ENCODE measurements at places on chromosomes 6 and 20. TPM values are rescaled to one million over a fixed set of nuclear protein-coding genes. Genes with fewer than 3 reads are reported as not detected.

GRCh38 chr20:49602345-49603208 is 34.6 kb upstream of the PTGIS start:
- no peak for DNase-seq

GRCh38 chr20:17504898-17505635 is 26.1 kb downstream of the BFSP1 start:
- DNase-seq: peak; percentile 72

DNA sequence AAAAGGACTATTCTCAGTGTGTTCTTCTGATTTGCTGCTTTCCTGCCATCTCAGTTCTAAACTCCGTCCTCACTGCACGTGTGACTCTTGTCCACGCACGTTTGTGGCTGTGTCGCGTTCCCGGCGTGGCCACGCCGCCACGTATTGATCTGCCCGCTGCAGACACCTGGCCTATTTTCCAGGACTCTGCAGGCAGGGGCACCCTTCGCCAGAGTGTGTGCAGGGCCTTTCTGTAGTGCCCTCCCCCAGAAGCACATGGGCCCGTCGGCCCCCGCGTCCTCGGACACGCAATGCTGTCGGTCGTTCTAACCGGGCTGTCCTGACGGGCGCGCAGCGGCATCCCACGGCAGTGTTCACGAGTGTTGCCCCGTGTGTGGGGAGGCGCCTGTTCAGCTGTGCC is 87.6 kb downstream of the YTHDF1 start:
- DNase-seq: no peak

CRISP3 gene
- not detected for total RNA-seq

DNA sequence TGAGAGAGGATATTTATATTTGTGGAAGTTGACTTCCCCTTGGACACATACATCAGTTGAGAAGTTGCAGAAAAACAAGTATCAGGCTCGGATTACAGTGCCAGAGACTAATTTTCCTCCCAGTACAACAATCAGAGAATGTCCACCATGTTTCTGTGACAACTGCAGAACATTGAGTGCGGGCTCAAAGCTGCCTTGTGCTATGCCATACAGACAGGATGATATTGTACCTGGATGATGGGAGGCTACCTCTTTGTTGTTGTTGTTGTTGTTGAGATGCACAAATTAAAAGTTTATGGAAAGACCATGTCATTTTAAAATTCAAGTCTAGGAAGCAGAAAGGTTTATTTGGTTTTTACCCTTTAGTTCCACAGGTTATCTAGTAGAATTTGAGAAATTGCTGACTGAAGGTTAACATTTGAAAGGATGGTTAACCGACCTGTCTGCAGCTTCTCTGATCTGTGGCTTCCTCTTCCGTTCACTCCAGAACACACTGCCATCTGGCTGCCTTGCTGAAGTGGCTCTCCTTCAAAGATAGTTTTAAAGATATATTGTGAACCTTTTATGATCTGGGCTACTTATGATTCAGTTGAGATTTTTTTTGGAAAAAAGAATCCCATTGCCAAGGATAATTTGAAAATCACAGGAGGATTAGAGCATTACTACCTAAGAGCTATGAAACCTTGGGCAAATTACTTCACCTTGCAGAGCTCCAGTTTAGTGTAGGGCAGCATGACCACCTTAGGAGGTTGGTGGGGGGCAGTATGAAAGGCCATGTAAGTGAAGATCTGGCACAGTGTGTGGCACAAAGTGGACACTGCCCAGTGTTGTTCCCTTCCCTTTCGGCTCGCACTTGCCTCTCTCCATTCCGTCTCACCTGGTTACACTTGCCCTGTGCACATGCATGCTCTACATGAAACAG is 15.9 kb downstream of the TMEM200A start:
- DNase-seq: no peak

SPEF1 gene
- total RNA-seq: 3.0 TPM

- DNase-seq: no peak
Measured at GRCh38 chr6:17877895-17878440, 109.5 kb downstream of the KIF13A start.

DNA sequence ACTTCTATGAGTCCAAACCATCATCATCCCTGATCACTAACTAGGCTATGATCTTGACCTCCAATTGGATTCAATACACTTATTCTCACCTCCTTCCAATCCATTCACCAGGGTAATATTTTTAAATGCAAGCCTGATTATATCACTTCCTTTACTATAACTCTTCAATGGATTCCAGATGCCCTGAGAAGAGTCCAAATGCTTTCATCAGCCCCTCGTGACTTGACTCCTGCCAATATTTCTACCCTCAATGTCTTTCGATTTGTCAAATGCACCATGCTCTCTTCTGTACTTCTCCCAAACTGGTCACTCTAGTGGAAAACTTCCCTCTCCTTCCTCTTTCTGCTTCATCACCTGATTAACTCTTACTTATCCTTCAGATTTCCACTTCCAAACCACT is 70.8 kb downstream of the CD164 start:
- no peak for DNase-seq

HACE1 gene
- total RNA-seq: 65.2 TPM

DNA sequence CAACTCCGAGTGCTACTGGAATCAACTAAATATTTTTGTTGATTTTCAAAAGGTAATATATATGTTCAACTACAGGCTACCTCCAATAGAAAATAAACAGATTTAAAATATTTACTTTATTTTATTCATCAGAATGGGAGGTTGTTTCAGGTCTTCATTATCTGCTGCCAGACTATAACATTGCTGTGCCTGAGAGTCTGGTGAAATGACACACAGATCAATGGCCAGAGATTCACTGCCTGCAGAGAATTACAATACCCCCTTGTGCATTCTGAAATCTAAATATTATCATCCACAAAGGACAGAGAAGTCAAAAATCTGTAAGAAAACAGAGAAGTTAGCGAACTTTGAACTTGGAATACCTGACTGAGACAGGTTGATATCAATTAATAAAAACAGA is 667.8 kb upstream of the GJE1 start:
- no peak for DNase-seq

DNA sequence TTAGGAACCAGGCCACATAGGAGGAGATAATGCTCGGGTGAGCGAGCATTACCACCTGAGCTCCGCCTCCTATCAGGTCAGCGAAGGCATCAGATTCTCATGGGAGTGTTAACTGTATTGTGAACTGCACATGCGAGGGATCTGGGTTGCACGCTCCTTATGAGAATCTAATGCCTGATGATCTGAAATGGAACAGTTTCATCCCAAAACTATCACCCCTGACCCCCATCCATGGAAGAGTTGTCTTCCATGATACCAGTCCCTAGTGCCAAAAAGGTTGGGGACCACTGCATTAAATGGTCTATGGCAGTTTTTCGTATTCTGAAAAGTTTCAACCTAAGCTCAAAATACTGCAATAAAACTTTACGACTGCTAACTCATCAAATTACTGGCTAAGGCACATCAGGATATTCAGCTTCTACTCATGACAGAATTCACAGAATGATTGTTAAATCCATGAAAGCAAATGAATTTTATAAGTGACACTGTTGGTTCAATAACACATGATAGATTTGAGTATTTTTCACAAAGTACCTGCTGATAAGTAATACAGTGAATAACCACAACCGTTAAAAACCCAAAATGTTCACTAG is 25.9 kb downstream of the RNF217 start:
- no peak for DNase-seq

DNA sequence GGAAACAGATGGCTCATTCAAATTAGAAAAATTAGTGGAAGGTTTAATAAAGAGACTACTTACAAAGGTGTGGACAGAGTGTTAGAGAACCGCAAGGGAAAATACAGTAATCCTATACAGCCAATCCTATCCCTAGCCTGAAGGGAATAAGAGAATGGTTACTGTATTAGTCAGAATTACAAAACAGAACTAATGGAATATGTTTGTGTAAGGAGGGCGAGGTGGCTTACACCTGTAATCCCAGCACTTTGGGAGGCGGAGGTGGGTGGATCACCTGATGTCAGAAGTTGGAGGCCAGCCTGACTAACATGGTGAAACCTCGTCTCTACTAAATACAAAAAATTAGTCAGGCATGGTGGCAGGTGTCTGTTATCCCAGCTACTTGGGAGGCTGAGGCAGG is 16.3 kb upstream of the TRPC4AP start:
- DNase-seq: no peak

DNA sequence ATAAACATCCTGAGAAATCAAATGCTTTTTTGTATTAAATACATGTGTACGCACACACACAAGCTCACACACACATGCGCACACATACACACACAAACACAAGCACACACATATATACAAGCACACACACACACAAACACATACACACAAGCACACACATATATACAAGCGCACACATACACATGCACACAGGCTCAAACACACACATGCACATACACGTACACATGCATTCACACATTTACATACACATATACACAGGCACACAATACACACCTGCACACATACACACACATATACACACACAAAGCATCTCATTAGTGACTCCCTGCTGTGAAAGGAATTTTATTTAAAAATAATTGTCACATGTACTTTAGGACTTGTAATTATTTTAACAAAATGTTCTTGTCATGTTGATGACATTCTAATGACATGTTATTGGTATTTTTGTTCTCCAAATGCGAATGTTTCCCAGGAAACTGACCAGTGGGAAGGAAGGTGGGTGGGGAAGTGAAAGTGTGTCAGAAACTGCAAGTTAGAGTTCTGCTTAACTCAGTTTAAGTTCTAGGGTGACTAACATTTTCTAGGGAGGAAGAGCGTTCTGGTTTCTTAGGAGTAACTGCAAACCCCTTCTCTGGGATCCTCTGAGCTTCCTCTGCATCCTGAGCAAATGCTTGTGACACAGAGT is 113.9 kb upstream of the ZNF217 start:
- DNase-seq: no peak
